ENCODE measurements at places on chromosomes 3 and 15. TPM values are rescaled to one million over a fixed set of nuclear protein-coding genes. Genes with fewer than 3 reads are reported as not detected.

MAP6D1 gene
- 1.4 TPM for total RNA-seq

PIGZ gene
- 0.78 TPM for total RNA-seq

IRAK2 gene
- 10.1 TPM for total RNA-seq

SLC28A1 gene
- not detected for total RNA-seq

CKMT1B gene
- total RNA-seq, result 0.32 TPM

ZDHHC19 gene
- not detected for total RNA-seq

ACKR2 gene
- total RNA-seq, result 0.77 TPM

SLC22A13 gene
- 1.5 TPM for total RNA-seq

SST gene
- not detected for total RNA-seq

GABRR3 gene
- not detected for total RNA-seq

GOLGA8T gene
- 0.32 TPM for total RNA-seq

ZPLD1 gene
- total RNA-seq, result 0.11 TPM

SPATA12 gene
- not detected for total RNA-seq

CIB2 gene
- total RNA-seq, result 1.7 TPM

SFMBT1 gene
- 29.9 TPM for total RNA-seq

MFAP1 gene
- total RNA-seq, result 63.4 TPM

RTP3 gene
- not detected for total RNA-seq

SLC51B gene
- not detected for total RNA-seq

SLC9C1 gene
- total RNA-seq, result not detected

BOC gene
- total RNA-seq, result 0.66 TPM

GSK3B gene
- total RNA-seq, result 31.5 TPM

SKOR1 gene
- total RNA-seq, result 0.13 TPM
